ENCODE measurements at places on chromosomes 1 and 21. TPM values are rescaled to one million over a fixed set of nuclear protein-coding genes. Genes with fewer than 3 reads are reported as not detected.
A peak's percentile ranks its signal among the peaks of the same experiment; 100 is the strongest.

ADAM30 gene
- total RNA-seq: not detected

S1PR1 gene
- 1.1 TPM for total RNA-seq

S100A8 gene
- not detected for total RNA-seq

GRCh38 chr1:165408518-165408917 lies 36.4 kb downstream of the RXRG start:
- DNase-seq: peak; percentile 66

- no peak for DNase-seq
Observed at GRCh38 chr1:246681900-246682895, 42.0 kb upstream of the SCCPDH start.

DNA sequence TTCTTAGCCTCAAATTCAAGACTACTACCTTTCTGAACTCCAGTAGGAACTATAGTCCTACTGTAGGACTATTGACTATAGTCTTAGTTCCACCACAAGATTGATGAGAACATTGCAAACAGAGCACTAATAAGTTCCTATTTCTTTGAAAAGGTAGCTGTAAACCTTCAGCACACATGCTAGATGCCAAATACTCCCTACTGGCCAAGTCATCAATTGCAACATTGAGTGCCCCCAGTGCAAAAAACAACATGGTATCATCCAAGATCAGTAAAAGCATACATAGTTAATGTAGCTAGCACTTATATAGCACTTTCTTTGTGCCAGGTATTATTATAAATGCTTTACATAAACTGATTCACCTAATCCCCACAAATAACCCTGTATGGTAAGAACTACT lies 99.8 kb downstream of the MRPL39 start:
- DNase-seq: no peak
